ENCODE measurements at places on chromosomes 16 and 17.

DNA sequence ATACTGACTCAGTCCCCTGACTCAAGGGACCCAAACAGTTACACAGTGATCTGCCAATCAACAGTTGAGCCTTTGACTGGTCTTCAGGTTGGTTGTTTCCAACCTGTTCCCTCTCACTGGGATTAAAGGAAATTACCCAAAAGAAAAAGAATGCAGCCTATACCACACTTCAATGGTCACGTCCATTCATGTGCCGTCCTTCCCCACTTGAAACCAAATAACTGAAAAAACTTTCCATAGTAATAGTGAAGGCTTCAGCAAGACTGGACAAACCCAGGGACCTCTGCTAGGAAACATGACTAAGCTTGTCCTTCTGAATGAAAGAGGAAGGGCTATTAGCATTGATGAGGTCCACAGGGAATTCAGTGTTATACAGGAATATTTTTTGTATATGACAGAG, 30.6 kb downstream of the MRPS23 start:
- DNase-seq, result no peak

- DNase-seq, result no peak
Observed at GRCh38 chr17:37461668-37462067, 28.0 kb upstream of the DUSP14 start.

- no peak for DNase-seq
Observed at GRCh38 chr17:7922269-7922844, 6.3 kb upstream of the RNF227 start.

- DNase-seq, result no peak
Observed at GRCh38 chr17:68843522-68843921, 111.7 kb downstream of the ABCA8 start.

GRCh38 chr17:2084766-2085647, 30.1 kb downstream of the HIC1 start:
- no peak for DNase-seq

DNA sequence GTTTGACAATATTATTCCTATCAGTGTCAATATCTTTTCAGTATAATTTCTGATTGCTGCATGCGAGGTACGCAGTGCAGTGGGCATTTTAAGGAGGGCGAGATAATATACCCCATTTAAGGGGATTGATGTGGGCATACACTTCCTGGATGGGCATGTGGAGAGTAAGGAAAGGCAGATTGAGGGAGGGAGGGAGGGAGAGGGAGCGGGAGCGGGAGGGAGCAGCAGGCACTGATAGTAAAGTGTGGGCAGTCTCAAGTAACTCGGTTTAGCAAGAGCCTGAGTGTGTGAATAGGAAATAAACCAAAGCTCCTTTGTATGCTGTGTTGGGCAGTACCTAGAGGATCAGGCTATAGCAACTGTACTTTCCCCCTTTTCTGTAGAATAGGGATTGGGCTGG, 5.1 kb downstream of the BPTF start:
- DNase-seq, result no peak

DNA sequence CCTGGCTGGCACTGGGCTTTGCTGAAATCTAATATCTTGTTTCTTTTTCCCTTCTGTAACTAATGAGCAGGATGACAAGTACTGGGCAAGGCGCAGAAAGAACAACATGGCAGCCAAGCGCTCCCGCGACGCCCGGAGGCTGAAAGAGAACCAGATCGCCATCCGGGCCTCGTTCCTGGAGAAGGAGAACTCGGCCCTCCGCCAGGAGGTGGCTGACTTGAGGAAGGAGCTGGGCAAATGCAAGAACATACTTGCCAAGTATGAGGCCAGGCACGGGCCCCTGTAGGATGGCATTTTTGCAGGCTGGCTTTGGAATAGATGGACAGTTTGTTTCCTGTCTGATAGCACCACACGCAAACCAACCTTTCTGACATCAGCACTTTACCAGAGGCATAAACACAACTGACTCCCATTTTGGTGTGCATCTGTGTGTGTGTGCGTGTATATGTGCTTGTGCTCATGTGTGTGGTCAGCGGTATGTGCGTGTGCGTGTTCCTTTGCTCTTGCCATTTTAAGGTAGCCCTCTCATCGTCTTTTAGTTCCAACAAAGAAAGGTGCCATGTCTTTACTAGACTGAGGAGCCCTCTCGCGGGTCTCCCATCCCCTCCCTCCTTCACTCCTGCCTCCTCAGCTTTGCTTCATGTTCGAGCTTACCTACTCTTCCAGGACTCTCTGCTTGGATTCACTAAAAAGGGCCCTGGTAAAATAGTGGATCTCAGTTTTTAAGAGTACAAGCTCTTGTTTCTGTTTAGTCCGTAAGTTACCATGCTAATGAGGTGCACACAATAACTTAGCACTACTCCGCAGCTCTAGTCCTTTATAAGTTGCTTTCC, 56.0 kb downstream of the HLF start:
- DNase-seq, result no peak

- DNase-seq, result no peak
Observed at GRCh38 chr16:57752581-57753447, 17.2 kb downstream of the KATNB1 start.

GRCh38 chr16:67571981-67572431, 9.7 kb downstream of the CTCF start:
- DNase-seq, result no peak

DNA sequence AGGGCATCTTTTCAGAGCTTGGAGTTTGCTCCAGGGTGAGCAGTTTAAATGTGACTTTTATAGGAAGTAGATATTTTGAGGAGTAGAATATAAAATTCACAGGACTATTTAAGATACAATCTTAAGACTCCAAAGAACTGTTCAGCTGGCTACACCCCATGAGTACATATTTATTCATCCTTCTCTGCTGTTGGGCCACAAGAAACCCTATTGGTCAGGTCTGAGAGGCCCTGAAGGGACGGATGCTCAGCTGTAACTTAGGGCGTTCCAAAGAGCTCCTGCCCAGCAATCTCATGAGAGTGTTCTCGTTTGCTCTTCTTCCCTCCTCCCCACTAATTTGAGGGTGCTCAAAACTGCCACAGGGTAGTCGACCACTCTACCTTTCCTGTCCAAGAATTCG, 7.3 kb downstream of the ST6GALNAC2 start:
- DNase-seq, result no peak

DNA sequence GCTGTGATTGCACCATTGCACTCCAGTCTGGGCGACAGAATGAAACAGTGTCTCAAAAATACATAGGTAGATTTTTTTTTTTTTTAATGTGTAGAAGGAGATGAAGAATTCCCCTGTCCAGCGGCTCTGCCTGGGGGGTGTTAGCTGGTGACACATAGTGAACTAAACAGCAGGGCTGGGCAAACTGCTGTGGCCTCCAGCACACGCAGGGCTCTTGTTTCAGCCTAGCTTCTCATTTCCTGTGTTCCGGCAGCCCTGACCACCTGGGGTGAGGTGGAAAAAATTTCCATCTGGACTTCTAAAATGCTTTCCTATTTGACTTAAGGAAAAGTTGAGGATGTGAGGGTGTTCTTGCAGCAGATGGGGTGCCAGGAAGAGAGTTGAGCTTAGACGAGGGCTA, 33.3 kb upstream of the RGS9 start:
- no peak for DNase-seq

DNA sequence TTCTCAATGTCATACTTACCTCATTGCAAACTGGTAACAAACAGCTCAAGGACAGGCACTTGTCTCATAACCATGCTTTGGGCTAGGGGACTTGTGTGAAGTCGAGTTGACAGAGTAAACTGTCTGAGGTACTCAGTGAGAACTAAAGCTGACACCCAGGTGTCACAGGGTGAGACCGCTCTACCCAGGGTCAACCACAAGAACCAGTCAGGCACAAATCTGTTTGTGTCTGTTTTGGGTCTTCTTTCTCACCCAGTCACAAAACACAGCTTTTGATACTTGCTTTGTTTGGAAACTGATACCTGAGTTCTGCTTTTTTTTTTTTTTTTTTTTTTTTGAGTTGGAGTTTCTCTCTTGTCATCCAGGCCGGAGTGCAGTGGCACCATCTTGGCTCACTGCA, 161.1 kb downstream of the STX8 start:
- no peak for DNase-seq

GRCh38 chr17:247767-248166, 66.3 kb upstream of the DOC2B start:
- no peak for DNase-seq

GRCh38 chr17:2855063-2855600, 58.9 kb downstream of the RAP1GAP2 start:
- no peak for DNase-seq

GRCh38 chr17:1090465-1091189, 89.2 kb downstream of the ABR start:
- DNase-seq, result peak; percentile 66

- no peak for DNase-seq
Observed at GRCh38 chr17:73302189-73302588, 9.6 kb downstream of the CDC42EP4 start.

GRCh38 chr17:50252781-50253180, 21.5 kb upstream of the TMEM92 start:
- DNase-seq, result no peak

- DNase-seq, result peak; percentile 50
Observed at GRCh38 chr16:21698169-21699032, 34.6 kb downstream of the OTOA start.

DNA sequence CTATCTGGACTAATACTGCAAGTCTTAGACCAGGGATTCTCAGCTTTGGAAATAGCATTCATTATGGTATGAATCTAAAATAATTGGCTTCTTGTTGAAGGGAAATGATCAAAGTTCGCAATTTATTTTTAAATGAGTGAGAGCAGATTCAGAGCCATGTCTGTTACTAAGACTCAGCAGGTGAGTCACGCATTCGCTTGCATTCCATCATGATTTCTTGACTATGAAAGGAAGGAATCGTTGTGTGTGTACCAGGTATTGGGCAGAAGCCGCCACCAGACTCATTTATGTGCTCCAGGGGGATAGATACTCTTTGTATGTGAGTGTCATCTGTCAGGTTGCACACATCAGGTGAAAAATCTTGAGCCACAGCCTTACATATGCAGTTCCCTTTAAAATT, 10.8 kb downstream of the GSG1L2 start:
- no peak for DNase-seq

GRCh38 chr16:79571903-79572535, 28.5 kb downstream of the MAF start:
- DNase-seq, result no peak

DNA sequence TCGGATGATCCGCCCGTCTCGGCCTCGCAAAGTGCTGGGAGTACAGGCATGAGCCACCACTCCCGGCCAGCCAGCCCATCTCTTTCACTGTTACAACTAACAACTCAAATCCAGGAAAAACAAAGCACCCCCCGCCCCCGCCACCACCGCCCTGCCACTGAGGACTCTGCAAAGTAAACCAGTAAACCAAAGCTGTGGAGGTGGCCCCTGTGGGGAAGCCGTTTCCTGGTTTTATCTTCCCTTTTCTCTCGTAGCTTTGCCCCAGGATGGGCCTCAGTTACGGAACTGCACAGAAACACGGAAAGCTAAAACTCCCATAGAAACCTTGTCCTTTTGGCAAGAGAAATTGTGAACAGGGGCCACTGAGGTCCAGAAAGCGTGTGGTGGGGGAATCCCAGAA, 17.5 kb downstream of the CHMP6 start:
- DNase-seq, result peak; percentile 54

DNA sequence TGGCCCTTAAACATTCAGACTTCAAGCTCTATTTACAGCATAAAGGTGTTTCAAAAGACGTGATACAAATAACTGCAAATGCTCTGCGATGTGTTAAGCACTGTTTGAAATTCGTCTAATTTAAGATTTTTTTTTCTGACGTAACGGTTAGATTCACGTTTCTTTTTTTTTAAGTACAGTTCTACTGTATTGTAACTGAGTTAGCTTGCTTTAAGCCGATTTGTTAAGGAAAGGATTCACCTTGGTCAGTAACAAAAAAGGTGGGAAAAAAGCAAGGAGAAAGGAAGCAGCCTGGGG, 681 bp upstream of the MAPT start:
- no peak for DNase-seq

DNA sequence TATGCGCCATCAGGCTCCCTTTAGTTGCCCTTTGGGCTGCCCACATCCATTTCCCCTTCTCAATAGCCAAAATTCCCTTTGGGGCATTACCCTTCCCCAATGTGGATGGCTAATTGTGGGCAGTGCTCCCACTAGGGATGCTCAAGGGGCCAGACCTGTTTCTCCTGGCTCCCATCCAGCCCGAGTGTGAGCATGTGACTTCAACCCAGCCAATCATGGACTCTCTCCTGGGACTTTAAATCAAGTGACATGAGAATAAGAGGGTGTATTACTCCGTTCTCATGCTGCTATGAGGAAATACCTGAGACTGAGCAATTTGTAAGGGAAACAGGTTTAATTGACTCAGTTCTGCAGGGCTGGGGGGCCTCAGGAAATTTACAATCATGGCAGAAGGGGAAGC, 60.9 kb upstream of the WSB1 start:
- no peak for DNase-seq

GRCh38 chr17:32020943-32021614, 13.9 kb downstream of the LRRC37B start:
- DNase-seq, result no peak

GRCh38 chr16:87499189-87499486, 6.3 kb upstream of the ZCCHC14 start:
- DNase-seq, result no peak

GRCh38 chr16:53632526-53632925, 71.1 kb downstream of the RPGRIP1L start:
- no peak for DNase-seq

GRCh38 chr17:61627658-61628057, 36.6 kb upstream of the NACA2 start:
- DNase-seq, result no peak

DNA sequence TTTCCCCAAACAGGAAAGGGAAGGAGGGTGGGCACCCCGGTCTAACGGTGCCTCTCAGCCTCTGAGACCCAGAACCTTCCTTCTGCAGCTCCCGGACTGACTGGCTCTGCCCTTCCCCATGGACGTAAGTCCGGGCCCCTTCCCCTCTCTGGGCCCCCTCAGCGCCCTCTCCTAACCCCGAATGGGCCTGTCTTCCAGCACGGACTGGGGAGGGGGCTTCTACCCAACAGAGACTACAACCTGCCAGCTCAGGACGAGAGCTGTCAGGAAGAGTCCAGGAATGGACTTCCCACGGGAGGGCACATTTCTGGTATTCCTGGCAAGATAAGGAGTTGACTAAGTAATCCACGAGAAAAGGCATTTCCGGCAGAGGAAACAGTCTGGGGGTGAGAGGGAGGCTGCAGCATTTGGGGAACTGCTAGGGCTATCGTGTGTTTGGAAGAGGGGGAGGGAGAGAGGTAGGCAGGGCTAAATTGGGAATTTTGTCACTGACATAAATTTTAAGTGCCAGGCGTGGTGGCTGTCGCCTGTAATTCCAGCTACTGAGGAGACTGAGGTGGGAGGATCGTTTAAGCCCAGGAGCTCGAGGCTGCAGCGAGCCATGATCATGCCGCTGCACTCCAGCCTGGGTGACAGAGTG, 12.1 kb upstream of the ALDOA start:
- DNase-seq, result no peak

DNA sequence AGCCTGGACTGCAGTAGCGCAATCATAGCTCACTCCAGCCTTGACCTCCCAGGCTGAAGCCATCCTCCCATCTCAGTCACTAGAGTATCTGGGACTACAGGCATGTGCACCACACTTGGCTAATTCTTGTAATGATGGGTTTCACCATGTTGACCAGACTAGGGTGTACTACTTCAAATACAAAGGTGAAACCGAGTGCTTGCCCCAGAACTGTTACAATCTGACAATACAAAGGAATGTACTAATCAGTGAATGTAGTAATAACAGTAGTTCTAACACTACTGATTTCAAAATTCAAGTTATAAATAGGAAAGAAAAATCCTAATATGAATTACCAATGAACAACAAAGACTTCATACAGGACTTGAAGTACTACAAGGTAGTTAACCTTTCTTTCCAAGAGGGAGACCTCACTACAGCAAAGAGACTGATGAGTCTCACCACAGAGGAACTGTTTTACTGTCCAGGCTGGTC, 24.4 kb downstream of the CRK start:
- DNase-seq, result no peak

- DNase-seq, result no peak
Observed at GRCh38 chr17:57311281-57312216, 55.2 kb downstream of the MSI2 start.
